ENCODE measurements at places on chromosomes 6 and 20.
A peak's percentile ranks its signal among the peaks of the same experiment; 100 is the strongest.

GRCh38 chr6:124795643-124796463 lies 166.4 kb upstream of the RNF217 start:
- no peak for DNase-seq

- DNase-seq: peak; percentile 95
Measured at GRCh38 chr6:328136-328670, 35.9 kb downstream of the DUSP22 start.

DNA sequence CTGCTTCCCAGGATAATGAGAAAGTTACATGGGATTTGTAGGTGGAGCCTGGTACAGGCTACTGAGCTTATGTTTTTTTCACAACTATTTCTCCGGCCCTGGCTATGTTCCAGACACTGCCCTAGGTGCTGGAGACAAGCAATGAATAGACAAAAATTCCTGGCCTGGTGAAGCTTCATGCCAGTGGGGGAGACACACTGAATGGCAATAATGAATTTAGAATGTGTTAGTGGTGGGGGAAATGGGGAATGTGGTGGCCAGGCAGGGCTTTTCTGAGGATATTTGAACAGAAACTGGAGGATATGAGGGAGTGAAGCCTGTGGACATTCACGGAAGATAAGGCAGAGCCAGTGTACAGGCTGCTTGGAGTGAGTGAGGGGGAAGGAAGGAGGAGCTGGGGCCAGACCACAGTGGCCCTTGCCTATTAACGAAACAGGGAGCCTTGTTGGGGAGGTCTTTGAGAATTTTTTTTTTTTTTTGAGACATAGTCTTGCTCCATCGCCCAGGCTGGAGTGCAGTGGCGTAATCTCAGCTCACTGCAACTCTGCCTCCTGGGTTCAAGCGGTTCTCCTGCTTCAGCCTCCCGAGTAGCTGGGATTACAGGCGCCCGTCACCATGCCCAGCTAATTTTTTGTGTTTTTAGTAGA lies 6.6 kb downstream of the FOXS1 start:
- DNase-seq: no peak

GRCh38 chr6:21159465-21159864 lies 434.1 kb upstream of the SOX4 start:
- no peak for DNase-seq

GRCh38 chr6:53983301-53983700 lies 127.9 kb upstream of the MLIP start:
- DNase-seq: no peak

DNA sequence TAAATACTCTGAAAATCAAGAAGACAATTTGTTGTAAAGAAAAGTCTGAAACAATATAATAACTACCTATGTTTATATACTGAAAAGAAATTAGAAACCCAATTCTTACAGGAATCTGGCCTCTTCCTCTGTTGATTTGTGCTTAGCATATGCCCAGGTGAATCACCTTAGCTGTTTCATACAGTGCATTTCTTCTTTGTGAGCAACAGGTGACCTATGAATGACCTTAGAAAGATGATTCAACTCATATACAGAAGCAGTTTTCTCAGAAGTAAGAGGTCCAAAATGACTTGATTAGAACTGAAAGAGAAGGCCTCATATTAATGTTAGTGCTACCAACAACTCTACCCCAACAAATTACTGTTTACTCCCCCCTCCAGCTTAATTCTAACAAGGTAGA lies 419.5 kb upstream of the ID4 start:
- DNase-seq: peak; percentile 4

DNA sequence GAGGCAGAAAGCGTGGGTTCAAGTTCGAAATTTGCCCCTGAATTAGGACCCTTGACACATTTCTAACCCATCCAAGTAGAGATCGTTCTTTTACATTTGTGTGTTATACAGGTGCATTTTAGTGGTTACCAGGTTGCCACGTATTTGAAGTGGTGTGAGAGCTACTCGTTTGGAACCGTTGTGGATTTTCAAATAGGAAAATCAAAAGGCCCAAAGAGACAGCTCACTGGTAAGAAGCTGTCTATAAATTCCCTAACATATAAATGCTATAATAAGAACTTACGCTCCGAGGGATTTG lies 1.6 kb upstream of the REV3L start:
- no peak for DNase-seq

DNA sequence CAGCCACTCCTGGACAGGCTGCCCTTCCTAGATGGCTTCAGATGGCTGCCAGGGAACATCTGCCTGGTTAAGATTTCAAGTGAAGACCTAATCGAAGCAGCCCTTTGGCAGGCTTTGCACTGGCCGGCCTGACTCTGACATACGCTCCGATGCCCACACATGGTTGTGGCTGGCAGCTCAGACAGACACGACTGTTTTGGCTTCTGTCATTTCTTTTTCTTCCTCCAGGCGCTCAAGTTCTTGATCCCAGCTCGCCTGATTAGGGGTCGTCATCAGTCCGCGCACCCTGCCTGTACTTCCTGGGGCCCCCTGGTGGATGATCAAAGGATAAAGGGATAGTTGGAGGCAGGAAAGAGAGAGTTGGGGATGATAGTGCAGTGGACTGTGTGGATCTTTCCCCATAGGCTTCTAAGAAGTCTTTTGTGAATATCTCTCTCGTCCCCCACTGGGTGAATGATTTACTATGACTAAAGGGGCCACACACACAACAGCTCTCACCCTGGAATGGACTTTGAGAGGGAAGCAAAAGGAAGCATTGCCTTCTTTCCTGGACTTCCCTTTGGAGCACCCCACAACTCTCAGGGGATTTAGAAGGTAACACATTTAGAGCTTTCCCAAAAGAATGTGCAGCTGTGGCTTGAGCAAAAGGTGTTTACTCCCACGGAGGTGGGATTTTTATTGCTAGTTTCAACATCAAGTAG lies 21.4 kb upstream of the TRAM2 start:
- DNase-seq: peak; percentile 81

GRCh38 chr20:24990810-24991252 lies 1.7 kb downstream of the APMAP start:
- no peak for DNase-seq

- no peak for DNase-seq
Measured at GRCh38 chr20:635028-635892, 17.7 kb downstream of the SRXN1 start.

DNA sequence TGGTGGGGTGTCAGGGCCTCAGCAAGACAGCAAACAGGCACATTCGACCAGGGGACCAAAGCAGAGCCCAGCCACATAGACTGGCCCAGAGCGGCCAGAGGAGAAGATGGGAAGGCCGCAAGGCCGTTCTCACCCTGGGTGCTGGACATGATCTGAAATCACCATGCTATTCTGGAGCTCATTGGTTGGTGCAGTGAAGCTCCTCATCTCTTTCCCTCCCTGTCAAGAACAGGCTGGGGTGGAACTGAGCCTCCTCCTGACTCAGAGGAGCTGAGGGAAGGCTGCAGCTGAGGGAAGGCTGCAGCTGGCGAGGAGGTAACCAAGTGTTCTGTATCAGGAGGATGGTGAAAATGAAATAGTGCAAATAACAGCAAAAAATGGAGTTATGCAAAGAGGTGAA lies 80.0 kb downstream of the AKAP7 start:
- no peak for DNase-seq

- no peak for DNase-seq
Measured at GRCh38 chr6:16104624-16105433, 24.1 kb upstream of the MYLIP start.

Measured in AG10803 (cell line).